Left cardiac atrium (tissue), 4 donors: ENCODE measurements at places on chromosomes 12 and 14. TPM values are rescaled to one million over a fixed set of nuclear protein-coding genes. Genes with fewer than 3 reads are reported as not detected.

DNA sequence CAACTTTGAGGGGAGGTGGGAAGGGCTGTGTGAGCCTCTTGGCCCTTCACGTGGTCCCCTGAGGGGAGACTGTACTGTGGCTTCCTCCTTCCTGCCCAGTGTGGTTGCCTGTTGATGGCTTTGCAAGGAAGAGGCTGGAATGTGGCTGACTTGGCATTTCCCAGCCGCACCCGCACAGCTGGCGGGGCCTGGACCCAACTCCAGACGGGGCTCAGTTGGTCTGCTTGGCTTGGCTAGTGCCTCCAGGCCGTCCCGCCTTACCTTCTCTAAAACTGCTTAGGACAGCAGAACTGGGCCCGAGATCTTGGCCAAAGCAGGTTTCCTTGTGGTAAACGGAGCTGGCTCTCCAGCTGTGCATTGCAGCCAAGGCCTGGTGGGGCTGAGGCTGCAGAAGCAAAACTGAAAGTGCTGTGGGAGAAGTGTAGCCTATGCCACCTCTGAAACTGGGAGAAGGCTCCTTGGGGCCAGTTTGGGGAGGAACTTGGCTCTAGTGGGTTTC, 139.5 kb downstream of the SMOC1 start:
- DNase-seq: peak; percentile 58

GRCh38 chr14:70641548-70642302, at the start of gene TTC9:
Gene TTC9 (plus strand): TSS chr14:70641916. CDS start chr14:70642130, 214 bp downstream.
- DNase-seq: no peak

GRCh38 chr14:91103116-91103515, 10.8 kb upstream of the DGLUCY start:
- DNase-seq: no peak

- no peak for DNase-seq
These were observed 27.0 kb downstream of the SENP1 start for GRCh38 chr12:48078901-48079300.

TCL1B gene
- not detected for total RNA-seq

CTSG gene
- total RNA-seq: 2.4 TPM

DNA sequence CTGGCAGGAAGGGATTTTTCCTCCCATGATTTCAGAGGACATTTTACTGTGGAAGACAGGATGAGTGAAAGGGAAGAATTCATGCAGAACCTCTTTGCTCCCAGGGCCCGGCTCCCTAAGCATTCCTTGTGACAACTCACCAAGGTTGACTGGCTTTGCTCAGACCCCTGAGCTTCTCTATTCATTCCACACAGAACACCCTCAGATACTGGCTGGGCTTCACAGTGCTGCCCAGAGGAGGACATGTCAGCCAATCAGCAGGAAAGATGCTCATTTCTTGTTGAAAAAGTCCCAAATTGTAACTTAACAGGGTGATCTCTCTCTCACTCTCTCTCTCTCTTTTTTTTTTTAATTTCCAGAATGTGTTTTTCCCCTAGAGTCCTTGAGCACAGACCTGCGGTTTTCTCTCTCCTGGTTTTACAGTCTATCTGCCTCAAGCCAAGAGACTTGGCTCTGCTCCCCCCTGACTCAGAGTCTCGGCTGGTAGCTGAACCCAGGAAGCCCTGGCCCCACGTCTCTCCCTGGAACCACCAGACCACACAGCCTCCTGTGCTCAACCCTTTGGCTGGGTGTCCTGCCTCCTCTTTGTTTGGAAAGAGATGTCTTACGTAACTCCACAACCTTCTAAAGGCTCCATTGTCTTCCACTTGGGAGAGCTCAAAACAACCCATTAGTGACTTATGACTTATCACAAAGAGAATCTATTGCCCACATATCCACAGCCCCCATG, 43.9 kb downstream of the SSPN start:
- DNase-seq: peak; percentile 85

SSTR1 gene
- 1.0 TPM for total RNA-seq

GRCh38 chr14:68637106-68638021, 155.5 kb downstream of the ZFP36L1 start:
- peak; percentile 60 for DNase-seq

OVCH1 gene
- total RNA-seq: 0.29 TPM

GRCh38 chr14:94572637-94573303, 8.5 kb upstream of the SERPINA5 start:
- DNase-seq: no peak

DNA sequence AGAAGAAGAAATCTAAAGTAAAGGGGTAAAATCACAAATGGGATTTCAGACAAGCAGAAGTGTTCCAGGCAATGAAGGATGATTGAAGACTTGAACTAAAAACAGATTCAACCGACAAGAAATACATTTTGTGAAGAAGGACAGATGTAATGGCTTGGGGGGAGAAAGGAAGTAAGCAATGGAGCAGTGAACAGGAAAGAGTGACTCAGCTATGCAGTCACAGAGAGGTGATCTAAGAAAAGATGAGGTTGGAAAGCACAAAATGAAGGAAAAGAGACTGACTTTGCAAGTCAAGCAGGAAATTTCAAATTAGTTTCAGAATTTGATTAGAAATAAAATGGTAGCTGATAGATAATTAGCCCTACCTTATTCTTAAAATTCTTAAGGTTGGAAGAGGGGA, 66.5 kb downstream of the PUS7L start:
- DNase-seq: no peak

GRCh38 chr12:76547526-76547925, 12.0 kb downstream of the OSBPL8 start:
- no peak for DNase-seq

- peak; percentile 92 for DNase-seq
These were observed 516 bp downstream of the PCBP2 start for GRCh38 chr12:53452159-53453077.

GRCh38 chr12:93397412-93397811, 19.7 kb downstream of the NUDT4 start:
- no peak for DNase-seq

KRT7 gene
- 1.0 TPM for total RNA-seq

TSPAN19 gene
- total RNA-seq: not detected

TSPAN11 gene
- total RNA-seq: 3.8 TPM

PPFIA2 gene
- total RNA-seq: 1.3 TPM

GRCh38 chr12:52561880-52562449, 9.0 kb upstream of the KRT71 start:
- no peak for DNase-seq

DNA sequence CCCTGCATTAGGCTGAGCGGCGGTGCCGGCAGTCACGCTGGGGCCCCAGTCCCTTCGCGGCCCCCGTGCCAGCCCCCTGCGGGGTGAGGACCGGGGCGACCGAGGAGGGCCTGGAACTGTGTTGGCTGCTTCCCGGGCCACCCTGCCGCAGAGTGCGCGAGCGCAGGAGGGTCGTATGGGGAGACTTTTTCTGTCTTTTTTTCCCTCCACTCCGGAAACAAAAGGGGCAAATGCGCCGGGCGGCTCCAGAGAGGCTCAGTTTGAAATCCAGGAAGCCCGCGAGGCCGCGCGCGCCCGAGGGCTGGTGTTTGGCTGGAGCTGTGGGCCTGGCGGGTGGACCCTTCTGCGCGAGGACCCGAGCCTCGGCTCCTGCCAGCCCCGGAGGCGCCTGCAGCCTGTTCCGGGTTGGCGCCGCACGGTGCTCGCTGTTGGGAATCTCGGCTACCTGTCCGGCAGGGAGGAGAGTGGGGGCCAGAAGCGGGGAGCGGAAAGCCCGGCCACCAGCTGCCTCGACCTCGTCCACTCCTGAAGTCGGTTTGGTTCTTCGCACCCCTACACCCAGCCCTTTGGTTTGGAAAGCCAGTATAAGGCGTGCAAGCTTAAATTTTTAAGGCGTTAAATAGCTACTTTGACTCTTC, 638 bp downstream of the PLEKHG3 start:
- no peak for DNase-seq

GRCh38 chr12:122505419-122506051, 4.8 kb upstream of the ZCCHC8 start:
- DNase-seq: no peak

- DNase-seq: no peak
These were observed 17.8 kb downstream of the GPR132 start for GRCh38 chr14:105047283-105048016.

DNA sequence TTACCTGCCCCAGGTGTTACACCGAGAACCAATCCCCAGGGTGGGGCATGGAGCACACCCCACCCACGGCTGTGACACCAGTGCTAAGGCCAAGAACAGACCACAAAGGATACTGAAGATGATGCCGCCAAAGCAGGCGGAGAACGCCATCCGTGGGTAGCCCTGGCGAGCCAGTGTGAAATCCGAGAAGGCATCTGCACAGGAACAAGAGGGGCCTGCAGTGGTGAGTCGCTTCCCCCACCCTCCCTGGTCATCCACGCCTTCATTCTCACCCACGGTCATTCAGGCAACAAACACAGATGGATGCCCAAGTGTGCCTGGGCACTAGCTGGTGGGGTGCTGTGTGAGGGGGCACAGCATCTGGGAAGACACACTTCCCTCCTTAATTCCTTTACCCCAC, 28.5 kb downstream of the SLC8B1 start:
- no peak for DNase-seq

GRCh38 chr12:92216092-92216491, 70.4 kb upstream of the BTG1 start:
- DNase-seq: no peak

CEBPE gene
- total RNA-seq: not detected

DNA sequence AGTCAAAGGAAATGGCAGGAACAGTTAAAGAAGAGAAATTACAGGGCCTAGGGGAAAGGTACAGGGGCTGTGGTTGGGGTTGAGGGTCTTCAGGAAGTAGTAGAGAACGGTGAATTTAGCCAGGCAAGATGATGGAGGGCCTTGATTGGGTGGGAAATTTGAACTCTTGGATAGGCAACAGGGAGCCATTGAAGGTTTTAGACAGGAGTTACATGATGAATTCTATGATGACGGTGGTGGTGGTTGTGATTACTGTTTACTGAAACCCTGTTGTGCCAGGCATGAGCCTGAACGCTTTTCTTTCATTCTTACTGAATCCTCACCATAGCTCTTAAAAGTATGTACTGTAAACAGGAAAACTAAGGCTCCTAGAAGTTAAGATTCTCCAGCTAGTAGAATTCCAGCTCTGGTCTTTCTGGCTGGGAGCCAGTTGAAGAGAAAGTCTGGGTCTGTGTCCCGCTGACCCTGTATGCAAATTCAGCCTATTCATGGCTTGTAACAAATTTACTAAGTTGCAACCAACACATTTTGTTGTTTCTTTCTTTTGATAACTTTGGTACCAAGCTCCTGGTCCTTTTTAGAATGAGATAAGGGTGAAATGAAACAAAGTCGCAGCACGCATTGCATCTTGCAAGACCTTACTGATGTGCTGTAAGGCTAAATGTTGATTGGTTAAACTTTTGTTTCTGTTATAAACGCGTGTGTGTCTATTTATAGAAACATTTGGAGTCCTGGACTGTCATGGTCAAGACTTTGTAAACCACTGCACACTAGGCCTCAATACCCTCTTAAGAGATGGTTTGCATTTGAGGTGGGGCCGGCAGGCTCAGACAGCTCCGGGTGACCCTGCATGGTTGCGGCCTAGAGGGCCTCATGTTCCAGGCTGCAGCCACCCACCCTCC, 6.0 kb downstream of the ORAI1 start:
- DNase-seq: no peak

DNA sequence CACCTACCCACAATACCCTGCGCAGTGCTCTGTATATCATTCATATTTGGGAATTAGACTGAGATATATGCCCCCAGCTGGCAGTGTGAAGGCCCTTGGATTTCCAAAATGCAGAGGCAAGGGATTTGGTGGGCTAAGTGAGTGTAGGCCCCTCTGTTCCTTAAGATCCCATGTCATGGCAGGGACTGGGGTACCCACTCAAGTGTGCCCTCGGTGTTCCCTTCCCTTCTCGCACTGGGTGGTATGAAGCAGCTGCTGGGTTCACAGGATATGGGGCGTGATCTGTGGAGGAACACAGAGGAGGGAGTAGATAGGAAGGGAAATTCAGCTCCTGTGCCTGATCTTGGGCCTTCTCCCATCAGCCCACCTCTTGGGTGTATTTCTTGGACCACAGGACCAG, 63.1 kb upstream of the VASH1 start:
- DNase-seq: no peak
